ENCODE measurements at places on chromosomes 1 and 21.

DNA sequence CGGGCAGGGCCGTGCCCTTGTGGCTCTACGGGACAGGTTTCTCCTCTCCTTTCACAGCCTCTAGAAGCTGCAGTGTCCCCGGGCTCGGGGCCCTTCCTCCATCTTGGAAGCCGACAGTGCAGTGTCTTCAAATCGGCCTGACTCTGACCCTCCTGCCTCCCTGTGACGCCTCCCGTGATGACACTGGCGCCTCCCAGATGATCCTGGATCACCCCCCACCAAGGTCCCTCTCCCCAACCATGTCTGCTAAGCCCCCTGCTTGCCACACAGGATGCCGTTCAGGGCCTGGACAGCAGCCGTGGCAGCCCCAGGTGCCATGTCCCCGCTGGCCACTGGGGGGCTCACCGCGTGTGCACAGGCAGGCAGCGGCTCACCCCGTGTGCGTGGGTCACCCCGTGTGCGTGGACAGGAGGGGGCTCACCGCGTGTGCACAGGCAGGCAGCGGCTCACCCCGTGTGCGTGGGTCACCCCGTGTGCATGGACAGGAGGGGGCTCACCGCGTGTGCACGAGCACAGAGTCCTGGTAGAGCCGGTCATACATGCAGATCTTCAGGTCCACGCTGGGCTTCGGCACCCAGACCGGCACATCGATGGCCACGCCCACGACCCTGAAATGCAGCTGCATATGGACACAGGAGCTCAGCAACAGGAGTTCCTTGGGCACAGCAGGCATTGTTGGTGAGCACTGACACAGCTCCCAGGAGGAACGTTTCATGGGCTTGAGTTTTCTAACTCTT is 24.9 kb upstream of the TMEM52 start:
- peak; percentile 39 for DNase-seq

DNA sequence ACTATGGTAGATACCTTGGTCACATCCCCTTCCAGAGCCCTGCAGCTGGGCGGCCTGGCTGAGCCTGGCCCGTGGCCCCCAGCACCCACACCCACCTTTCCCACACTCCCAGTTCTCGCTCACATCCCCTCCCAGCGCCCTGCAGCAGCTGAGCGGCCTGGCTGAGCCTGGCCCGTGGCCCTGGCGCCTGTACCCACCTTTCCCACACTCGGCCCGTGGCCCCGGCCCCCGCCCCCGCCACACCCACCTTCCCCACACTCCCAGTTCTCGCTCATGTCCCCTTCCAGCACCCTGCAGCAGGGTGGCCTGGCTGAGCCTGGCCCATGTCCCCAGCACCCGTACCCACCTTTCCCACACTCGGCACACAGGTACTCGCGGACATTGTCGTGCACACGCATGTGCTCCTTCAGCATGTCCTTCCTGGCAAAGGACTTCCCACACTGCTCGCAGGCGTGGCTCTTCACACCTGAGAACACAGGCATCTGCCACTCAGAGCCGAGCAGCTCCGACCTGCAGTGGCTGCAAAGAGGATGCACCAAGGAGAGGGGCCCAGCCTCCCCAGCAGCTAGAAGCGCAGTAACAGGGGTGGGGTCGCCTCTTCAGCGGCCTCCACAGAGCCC is 52.5 kb upstream of the RIPK4 start:
- DNase-seq: no peak

DNA sequence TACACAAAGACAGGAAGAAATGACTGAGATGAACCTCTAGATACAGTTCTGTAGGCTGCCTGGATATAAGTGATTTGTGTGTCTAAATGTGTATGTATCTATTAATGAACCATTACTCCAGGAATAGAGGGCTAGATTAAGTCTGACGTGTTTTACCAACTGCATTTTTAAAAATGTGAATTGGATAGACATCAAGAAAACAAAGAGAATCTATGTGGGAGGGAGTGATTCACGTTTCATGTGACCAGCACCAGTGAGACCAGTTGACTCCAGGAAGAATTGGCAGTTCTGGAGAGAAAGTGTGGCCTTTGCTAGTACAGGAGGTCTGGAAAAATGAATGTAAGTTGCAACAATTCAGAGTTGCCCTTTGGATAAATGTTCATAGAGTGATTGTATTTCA is 53.4 kb upstream of the RGS21 start:
- no peak for DNase-seq

- DNase-seq: no peak
Measured at GRCh38 chr1:187313115-187313514, 484.4 kb downstream of the PLA2G4A start.

- no peak for DNase-seq
Measured at GRCh38 chr1:155124503-155125463, 2.9 kb upstream of the EFNA1 start.

GRCh38 chr1:183769956-183770815 is 34.7 kb upstream of the RGL1 start:
- no peak for DNase-seq

GRCh38 chr1:24972221-24972914 is 42.3 kb upstream of the RUNX3 start:
- DNase-seq: no peak

DNA sequence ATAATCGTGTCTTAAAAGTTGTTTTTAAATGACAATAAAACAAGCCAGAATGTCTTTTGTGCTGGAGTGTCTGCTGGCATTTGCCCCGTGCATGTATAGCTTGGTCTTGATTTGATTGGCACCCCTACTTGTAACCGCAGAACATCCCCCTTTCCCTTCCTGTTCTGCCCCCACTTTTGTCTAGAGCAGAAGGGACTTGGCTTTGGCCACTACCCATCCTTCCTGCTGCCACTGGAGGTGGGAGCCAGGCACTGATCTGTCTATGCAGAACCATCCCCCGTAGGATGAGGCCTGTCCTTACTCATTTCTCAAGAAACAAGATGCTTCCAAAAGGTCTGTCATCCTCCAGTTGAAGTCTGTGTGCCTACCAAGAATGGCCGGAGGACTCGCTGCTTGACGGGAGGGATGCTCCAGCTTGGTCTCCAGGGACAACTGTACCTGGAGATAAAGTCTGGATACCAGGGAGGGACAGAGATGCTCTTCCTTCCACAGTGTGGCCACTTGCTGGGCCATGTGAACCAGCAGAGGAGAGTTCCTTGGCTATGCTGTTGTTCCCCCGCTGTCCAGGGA is 1.1 kb upstream of the SLC27A3 start:
- DNase-seq: no peak

DNA sequence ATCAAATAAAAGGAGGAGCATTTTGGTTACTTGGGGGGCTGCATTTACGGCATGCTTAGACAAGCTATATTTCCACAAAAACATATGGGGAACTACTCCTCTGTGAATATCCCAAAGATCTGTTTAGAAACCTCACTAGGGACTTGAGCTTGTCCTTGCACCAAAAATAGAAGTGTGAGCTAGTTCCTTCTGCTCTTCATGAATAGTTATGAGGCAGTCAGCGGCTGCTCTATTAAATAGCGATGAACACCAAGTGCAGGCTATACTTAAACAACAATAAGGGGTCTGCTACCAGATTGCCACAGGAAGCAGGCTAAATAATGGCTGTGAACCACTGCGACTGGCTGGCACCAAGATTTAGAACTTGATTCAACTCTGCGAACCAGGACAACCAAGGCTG is 190.1 kb downstream of the PCP4 start:
- no peak for DNase-seq

DNA sequence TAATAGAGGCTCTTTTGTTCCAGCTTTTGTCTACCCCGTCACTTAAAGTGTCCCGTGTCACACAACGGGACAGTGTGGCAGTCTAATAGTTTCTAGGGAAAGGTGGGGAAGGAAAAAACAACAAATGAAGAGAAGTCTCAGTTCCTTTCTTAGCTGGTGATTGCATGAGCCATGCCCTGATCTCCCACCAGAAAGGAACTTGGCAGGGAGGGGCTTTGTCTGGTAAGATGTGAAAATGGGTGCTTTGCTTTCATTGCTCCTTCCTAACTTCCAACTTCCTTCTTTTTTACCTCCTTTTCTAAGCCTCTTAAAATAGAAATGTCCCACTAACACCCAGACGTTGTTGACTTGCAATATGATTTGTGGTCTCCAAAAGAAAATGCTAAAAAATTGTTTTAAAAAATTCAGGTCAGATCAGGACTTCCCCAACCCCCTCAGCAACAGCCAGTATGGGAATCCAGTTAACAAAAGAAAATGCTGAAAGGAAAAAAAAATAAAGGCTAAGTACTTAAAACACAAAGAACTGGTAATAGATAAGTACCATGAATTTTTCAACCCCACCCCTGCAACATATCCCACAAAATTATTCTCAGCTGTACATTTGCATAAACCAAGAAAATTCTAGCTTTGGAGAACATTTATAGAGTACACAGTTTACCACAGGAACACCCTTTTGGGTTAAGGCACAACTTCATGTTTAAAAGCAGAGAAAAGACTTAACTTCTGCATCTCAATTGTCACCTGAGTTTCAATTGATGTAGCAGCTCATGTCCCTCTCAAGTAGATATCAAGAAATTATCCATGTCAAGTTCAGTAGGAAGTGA is 106.2 kb downstream of the NIBAN1 start:
- no peak for DNase-seq

GRCh38 chr1:155247667-155248553 is 7.4 kb downstream of the ENTREP3 start:
- DNase-seq: no peak

DNA sequence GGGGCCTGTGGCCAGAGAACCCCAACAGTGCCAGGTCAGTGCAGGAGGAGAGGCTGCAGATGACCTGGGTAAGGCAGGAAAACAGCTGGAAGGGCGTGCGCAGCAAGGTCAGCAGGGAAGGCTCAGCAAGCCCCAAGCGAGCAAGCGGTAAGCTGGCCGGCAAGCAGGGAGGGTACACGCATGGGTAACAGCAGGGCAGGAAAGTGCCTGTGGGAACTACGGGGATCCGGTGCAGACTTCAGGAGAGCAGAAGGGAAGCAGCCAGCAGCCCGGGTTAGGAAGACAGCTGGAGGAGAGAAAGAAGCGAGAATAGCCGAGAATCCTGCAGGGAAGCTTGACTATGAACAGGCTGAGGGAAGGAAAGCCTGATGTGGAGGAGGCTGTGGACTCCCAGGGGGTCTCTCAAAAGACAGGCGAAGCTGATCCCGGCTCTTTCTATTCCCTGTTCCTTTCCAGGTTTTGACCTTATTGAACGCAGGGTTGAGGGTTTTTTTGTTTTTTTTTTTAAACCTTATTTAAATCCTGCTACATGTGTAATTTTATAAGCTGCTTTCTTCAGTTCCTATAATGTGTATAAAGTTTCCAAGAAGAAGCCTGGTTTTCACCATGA is 20.9 kb downstream of the UMODL1 start:
- no peak for DNase-seq

DNA sequence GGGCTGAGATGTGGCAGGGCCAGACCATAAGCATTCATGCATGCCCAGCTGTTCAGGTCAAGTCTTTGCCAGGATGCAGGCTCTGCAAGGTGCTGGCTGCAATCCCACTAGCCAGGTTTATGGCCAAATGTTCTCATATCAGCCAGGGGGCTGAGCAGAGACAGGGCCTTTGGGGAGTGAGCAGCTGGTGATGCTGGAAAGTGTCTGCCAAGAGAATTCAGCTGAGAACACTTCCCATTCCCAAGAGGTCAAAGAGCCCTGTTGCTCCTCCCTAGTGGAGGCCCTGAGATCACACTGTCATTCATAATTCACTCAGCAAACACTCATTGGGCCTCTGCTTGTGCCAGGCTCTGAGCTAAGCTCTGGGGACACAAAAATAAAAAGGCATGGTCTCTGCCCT is 150.3 kb downstream of the DMRTA2 start:
- DNase-seq: no peak

DNA sequence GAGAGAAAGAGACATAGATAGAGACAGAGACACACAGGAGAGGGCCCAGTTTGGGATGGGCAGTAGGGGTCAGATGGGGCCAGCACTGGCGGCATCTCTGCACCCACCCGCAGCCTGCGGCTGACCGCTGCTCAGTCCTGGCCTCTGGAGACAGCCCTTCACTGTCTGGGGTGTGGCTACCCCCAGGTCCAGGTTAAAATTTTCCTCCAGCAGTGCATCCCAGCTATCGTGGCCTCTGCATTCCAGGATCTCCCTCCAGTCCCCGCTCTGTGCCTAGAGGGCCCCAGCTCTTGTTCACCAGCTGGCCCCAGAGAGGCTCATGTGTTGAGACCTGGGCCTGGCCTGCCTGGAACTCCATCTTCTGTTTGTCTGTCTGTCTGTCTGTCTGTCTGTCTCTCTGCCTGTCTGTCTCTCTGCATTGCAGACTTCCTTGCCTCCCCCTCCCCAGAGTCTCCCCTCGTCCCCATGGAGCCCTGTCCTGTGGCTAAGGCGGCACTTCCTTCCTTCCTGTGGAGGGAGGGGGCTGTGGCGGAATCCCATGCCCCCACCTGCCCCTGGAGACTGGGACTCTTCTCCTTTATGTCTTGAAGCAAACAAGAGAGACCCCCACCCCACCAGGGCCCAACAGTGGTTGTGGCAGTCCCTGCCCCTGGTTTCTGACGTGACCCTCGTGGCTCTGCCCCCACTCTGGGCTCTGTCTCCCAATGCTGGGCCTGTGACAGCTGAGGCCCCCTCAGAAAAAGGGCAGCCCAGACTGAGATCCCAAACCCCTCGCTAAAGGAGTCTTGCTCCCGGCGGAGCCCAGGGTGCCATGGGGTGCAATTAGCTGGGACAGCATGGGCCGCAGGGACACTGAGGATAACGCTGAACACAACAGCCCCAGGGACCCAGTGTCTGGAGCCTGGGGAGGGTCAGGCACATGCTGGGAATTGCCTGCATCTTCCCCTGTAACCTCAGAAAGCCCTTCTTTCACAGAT is 241.8 kb downstream of the NPHP4 start:
- DNase-seq: no peak

- no peak for DNase-seq
Measured at GRCh38 chr1:55155522-55155921, 59.6 kb downstream of the USP24 start.
